Endodermal cell (in vitro differentiated cells): ENCODE measurements at places on chromosomes 13 and 19. TPM values are rescaled to one million over a fixed set of nuclear protein-coding genes. Genes with fewer than 3 reads are reported as not detected.
A peak's percentile ranks its signal among the peaks of the same experiment; 100 is the strongest.

DNA sequence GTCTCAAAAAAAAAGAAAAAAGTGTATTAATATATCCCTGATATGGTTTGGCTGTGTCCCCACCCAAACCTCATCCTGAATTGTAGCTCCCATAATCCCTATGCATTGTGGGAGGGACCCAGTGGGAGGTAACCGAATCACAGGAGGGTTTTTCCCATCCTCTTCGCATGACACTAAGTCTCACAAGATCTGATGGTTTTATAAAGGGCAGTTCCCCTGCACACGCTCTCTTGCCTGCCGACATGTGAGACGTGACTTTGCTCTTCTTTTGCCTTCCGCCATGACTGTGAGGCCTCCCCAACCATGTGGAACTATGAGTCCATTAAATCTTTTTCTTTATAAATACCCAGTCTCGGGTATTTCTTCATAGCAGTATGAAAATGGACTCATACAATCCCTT lies 17.7 kb downstream of the STK24 start:
- H3K27me3 ChIP-seq: no peaks in the 10 kb centered on the region
- H3K36me3 ChIP-seq: peaks cover 9% of the 10 kb centered on the region

DNA sequence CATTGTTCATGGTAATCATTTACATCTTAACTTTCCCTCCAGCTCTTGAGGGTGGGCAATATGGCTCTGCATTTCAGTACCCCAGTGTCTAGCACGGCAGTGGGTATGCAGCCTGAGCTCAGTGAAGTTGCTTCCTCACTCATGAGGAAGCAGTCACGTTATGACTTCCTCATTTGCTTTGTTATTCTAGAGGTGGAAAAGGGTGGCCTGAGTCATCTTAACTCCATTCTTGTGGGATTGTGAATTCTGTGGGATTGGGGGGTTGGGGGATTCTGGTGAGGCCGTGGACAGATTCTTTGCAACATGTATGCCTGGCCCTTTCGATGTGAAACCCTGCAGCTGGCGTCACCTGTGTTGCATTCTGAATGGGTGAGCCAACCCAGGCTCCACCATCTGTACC lies 406.7 kb upstream of the ZNF507 start:
- no peaks in the 10 kb centered on the region for H3K27me3 ChIP-seq
- no peak overlapping the region for H3K27ac ChIP-seq
- DNase-seq: no peak

GRCh38 chr13:29707876-29708543 lies 112.5 kb upstream of the SLC7A1 start:
- H3K4me1 ChIP-seq: no peaks in the 10 kb centered on the region
- H3K27me3 ChIP-seq: no peaks in the 10 kb centered on the region
- DNase-seq: peak; percentile 91
- H3K27ac ChIP-seq: no peak overlapping the region

DNA sequence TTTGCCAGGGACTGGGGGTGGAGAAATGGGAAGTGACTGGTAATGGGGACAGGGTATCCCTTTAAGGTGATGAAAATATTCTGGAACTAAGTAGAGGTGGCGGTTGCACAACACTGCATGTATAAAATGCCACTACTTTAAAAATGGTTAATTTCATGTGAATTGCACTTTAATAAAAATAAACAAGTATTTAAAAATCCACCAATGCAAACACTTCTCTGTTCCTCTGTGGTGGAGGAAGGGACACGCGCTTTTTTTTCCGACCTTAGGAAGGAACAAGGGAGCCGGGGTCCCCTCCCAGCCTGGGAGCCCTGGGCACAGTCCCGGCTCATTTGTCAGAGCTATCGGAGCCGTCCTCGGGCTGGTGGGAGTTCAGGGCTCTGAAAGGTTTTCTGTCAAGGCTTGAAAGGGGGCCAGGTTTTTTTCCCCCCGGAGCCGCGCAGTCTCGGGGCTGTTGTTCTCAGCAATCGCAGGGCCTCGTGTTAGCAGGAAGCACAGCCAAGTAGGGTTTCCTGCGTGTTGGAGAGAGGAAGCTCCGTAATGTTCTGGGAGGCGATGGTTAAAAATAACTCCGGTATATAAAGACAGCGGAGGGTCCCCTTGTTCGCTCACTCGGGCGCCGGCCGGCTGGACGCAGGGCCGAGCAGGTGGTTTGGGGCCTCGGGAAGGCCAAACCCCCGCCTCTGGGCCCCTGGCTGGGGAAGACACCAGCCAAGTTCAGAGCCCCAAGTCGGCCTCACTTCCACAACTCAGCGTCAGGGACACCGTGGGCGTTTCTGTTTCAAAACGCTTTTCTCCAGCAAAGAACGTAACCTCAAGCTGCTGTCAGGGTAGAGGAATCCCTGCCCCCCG lies 41.2 kb upstream of the KLF2 start:
- DNase-seq: no peak
- H3K36me3 ChIP-seq: no peaks in the 10 kb centered on the region
- H3K27me3 ChIP-seq: no peaks in the 10 kb centered on the region
- no peaks in the 10 kb centered on the region for H3K4me1 ChIP-seq
- H3K4me3 ChIP-seq: no peak overlapping the region

GRCh38 chr19:43438291-43439031 lies 23.8 kb downstream of the TEX101 start:
- H3K4me1 ChIP-seq: no peaks in the 10 kb centered on the region
- no peaks in the 10 kb centered on the region for H3K36me3 ChIP-seq
- DNase-seq: no peak
- no peaks in the 10 kb centered on the region for H3K27me3 ChIP-seq

- no peaks in the 10 kb centered on the region for H3K4me1 ChIP-seq
- H3K27me3 ChIP-seq: peaks cover under 1% of the 10 kb centered on the region
- H3K27ac ChIP-seq: no peak overlapping the region
- no peak for DNase-seq
- H3K4me3 ChIP-seq: no peak overlapping the region
Measured at GRCh38 chr13:48500652-48501197, 32.2 kb downstream of the RCBTB2 start.

DNA sequence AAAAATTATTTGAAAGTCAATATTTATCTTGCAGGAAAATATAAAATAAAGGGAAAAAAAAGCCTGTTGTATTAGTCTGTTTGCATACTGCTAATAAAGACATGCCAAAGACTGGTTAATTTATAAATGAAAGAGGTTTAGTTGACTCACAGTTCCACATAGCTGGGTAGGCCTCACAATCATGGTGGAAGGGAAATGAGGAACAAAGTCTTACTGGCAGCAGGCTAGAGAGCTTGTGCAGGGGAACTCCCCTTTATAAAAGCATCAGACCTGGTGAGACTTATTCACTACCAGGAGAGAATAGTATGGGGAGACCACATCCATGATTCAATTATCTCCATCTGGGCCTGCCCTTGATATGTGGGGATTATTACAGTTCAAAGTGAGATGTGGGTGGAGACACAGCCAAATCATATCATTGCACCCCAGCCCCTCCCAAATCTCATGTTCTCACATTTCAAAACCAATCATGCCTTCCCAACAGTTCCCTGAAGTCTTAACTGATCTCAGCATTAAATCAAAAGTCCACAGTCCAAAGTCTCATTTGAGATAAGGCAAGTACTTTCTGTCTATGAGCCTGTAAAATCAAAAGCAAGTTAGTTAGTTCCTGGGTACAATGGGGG lies 1416.5 kb upstream of the SPRY2 start:
- no peak overlapping the region for H3K27ac ChIP-seq
- peaks cover 19% of the 10 kb centered on the region for H3K36me3 ChIP-seq
- H3K4me1 ChIP-seq: no peaks in the 10 kb centered on the region
- no peaks in the 10 kb centered on the region for H3K27me3 ChIP-seq

DNA sequence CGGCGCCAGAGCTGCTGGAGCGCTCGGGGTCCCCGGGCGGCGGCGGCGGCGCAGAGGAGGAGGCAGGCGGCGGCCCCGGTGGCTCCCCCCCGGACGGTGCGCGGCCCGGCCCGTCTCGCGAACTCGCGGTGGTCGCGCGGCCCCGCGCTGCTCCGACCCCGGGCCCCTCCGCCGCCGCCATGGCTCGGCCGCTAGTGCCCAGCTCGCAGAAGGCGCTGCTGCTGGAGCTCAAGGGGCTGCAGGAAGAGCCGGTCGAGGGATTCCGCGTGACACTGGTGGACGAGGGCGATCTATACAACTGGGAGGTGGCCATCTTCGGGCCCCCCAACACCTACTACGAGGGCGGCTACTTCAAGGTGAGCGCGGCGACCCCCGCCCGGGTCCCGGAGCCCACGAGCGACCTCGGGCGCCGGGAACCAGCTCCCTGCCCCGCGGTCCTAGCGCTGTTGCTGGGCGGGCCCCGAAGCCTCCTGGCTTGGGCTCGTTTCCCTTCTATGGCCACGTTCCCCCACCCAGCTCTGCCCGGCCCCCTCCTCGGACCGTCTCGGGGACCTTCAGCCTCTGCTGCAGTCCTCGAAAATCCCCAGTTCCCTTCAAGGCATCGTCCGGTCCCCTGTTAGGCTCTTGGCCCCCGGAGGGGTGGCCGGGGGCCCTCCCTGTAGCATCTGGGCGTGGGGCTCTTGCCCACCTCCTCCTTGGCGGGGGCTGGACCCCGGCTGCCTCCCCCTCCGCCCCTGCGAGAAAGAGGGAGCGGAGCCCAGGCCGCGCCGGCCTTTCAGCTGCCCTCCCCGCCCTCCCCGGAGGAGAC lies at the start of gene CDC34:
Gene CDC34 (plus strand): TSS at position 8 of the 808 bp plus-strand sequence. CDS start 172 bp downstream, at position 180.
- peaks cover 22% of the 10 kb centered on the region for H3K36me3 ChIP-seq
- H3K27me3 ChIP-seq: no peaks in the 10 kb centered on the region
- peak within 1 kb of the TSS; percentile 84 for H3K27ac ChIP-seq
- H3K4me1 ChIP-seq: peaks cover 6% of the 10 kb centered on the region
- peak within 1 kb of the TSS; percentile 93 for H3K4me3 ChIP-seq
- peak; percentile 58 for DNase-seq

- no peaks in the 10 kb centered on the region for H3K27me3 ChIP-seq
- no peak overlapping the region for H3K27ac ChIP-seq
- H3K4me1 ChIP-seq: peaks cover 5% of the 10 kb centered on the region
- no peak overlapping the region for H3K4me3 ChIP-seq
Measured at GRCh38 chr13:104422668-104423067, 1356.5 kb upstream of the SLC10A2 start.

GRCh38 chr19:17557466-17557865 lies 2.0 kb downstream of the COLGALT1 start:
- H3K4me3 ChIP-seq: no peak overlapping the region
- H3K4me1 ChIP-seq: peaks cover 4% of the 10 kb centered on the region
- no peaks in the 10 kb centered on the region for H3K27me3 ChIP-seq
- no peak overlapping the region for H3K27ac ChIP-seq
- no peak for DNase-seq

GRCh38 chr13:104805346-104805745 lies 1730.1 kb downstream of the EFNB2 start:
- DNase-seq: no peak
- no peaks in the 10 kb centered on the region for H3K36me3 ChIP-seq
- H3K4me3 ChIP-seq: no peak overlapping the region
- H3K27ac ChIP-seq: no peak overlapping the region
- H3K4me1 ChIP-seq: no peaks in the 10 kb centered on the region
- no peaks in the 10 kb centered on the region for H3K27me3 ChIP-seq

DNA sequence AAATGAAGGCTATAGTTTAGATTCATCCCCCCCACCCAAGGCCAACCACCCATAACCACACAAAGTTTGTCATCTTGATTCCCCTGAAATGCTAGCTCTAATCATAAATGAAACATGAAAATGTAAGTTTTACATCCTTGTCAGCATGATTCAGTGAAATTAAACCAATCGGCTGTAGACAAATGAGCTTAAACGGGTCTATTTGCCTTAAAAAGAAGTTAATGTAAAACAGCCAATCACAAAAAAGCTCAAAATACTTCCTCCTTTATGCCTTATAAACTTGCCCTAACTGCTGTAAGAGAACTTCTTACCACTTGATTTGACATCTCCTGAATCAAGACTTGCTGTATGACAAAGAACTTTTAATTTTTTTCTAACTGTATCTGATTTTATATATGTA lies 34.5 kb upstream of the MRI1 start:
- DNase-seq: no peak
- no peaks in the 10 kb centered on the region for H3K27me3 ChIP-seq
- no peak overlapping the region for H3K4me3 ChIP-seq
- no peak overlapping the region for H3K27ac ChIP-seq

DNA sequence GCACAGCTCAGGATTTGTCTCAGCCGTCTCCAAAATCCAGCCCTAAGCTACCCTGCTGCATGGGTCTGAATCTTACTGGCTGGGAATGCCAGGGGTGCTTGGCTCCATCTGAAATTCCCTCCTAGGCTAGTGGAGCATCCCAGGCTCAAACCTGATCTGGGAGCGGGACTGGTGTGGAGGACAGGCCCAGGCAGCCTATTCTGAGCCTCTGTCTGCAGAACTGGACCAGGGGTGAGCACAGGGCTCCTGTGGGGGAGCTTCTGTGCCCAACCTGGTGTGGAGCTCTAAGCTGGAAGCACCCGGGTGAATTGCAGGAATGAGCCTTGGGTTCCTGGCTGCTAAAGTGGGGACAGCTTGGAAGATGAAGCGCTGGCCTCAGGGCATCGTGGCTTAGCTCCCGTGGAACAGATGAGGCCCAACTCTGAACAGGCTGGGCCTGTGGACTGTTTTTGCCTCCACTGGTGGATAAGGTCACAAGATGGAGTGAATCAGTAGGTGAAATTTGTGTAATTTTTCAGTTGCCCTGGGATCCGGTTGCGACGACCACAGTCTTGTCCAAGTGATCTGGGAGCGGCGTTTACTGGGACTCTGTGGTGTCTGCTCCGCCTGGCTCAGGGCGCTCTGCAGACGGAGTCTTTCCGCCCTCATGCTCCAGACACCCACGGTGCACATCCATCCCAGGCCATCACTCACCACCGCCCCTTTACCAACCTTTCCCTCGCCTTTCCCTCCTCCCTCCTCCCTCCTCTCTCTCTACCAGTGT lies 79.5 kb downstream of the TEX29 start:
- no peak overlapping the region for H3K4me3 ChIP-seq
- H3K36me3 ChIP-seq: no peaks in the 10 kb centered on the region
- no peaks in the 10 kb centered on the region for H3K4me1 ChIP-seq
- H3K27me3 ChIP-seq: no peaks in the 10 kb centered on the region

DNA sequence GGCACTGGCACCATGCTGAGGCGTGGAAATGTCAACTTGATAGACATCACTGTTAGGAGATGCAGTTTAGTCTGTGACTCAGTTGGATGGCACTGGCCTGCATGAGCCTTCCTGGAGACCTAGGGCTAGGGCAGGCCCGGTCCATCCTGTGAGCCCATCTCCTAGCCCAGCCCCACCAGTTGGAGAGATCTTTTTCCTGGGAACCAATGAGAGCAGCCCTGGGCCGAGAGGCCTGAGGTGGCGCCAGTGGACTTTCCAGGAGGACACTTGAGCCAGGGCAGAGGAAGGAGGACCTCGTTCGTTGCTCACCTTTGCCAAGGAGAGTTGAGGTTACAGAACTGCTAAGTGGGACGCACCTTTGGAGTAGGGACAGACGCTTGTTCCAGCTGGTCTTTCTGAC lies 100.5 kb upstream of the TEX29 start:
- no peaks in the 10 kb centered on the region for H3K4me1 ChIP-seq
- no peak overlapping the region for H3K27ac ChIP-seq
- DNase-seq: peak; percentile 65
- H3K4me3 ChIP-seq: no peak overlapping the region

Gene HS6ST3
- total RNA-seq: 0.89 to 1.1 TPM (median 1.1 TPM) in 3 replicates

Gene IGLON5
- 49.4 to 54.5 TPM (median 52.2 TPM) in 3 replicates for total RNA-seq

Gene ZNF763
- 3.6 and 4.4 TPM in 2 replicates for total RNA-seq

Gene ZNF90
- total RNA-seq: 148 and 174 TPM in 2 replicates

Gene NLRP4
- not detected in 2 replicates for total RNA-seq

Gene TMEM38A
- total RNA-seq: 3.7 and 5.1 TPM in 2 replicates

Gene RASIP1
- 2.9 to 3.6 TPM (median 3.4 TPM) in 3 replicates for total RNA-seq

Gene ONECUT3
- total RNA-seq: 0.09 TPM in 1 of 3 replicates, not detected in the others

Gene RAB3A
- total RNA-seq: 3.9 to 79.3 TPM (median 4.5 TPM) in 3 replicates
